ENCODE measurements at places on chromosomes 3 and 15. TPM values are rescaled to one million over a fixed set of nuclear protein-coding genes. Genes with fewer than 3 reads are reported as not detected.

- DNase-seq: no peak
These were observed 1.4 kb upstream of the TMC3 start for GRCh38 chr15:81375461-81375860.

GRCh38 chr3:82084824-82085223, 323.4 kb upstream of the GBE1 start:
- DNase-seq: no peak

DNA sequence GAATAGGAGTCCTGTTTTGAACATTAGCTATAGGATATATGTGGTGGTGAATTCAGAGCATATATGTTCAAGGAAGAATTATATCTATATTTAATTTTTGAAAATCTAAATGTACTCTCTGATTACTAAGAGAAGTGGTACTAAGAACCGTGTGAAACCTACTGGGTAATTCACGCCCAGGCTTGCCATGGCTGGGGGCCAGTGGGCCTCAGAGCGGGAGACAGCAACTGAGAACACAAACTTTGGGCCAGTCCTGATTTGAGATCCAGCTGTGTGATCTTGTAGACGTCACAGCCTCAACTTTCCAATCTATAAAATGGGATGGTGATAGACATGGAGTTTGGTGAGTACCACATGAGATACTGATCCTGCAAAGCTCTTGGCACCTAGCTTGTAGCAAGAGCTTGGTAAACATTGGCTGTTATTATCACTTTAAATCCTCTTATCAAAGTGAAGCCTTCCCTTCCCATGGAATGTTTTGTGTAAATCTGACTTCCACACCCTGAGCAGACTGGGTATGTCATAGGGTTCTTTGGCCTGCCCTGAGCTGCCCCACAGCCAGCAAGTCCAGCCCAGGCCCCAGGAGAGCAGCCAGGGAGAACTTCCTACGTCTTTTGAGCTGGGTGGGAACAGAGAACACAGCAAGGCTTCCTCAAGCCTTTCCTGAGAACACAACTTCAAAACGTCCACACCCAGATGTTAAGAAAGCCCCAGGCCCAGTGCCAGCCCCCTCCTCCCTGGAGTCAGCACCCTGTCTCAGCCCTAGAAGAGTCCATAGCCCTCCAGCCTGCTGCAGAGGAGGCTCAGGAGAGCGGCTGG, 8.2 kb upstream of the PAQR5 start:
- DNase-seq: no peak

GRCh38 chr3:36060950-36061349, 319.4 kb upstream of the STAC start:
- no peak for DNase-seq

Gene CA12
- 10.2 TPM for total RNA-seq

Measured in pancreas (tissue), 10 donors.